ENCODE measurements at places on chromosomes 2 and 18. TPM values are rescaled to one million over a fixed set of nuclear protein-coding genes. Genes with fewer than 3 reads are reported as not detected.

GNAL gene
- 7.4 TPM for total RNA-seq

PKP4 gene
- total RNA-seq, result 42.4 TPM

VWA3B gene
- total RNA-seq, result not detected

MAP2 gene
- 3.4 TPM for total RNA-seq

SLC9A4 gene
- total RNA-seq, result not detected

STK17B gene
- 67.7 TPM for total RNA-seq

PPP4R1 gene
- total RNA-seq, result 74.7 TPM

CUL3 gene
- total RNA-seq, result 77.1 TPM

ALPG gene
- not detected for total RNA-seq

NIF3L1 gene
- 13.7 TPM for total RNA-seq

DNA sequence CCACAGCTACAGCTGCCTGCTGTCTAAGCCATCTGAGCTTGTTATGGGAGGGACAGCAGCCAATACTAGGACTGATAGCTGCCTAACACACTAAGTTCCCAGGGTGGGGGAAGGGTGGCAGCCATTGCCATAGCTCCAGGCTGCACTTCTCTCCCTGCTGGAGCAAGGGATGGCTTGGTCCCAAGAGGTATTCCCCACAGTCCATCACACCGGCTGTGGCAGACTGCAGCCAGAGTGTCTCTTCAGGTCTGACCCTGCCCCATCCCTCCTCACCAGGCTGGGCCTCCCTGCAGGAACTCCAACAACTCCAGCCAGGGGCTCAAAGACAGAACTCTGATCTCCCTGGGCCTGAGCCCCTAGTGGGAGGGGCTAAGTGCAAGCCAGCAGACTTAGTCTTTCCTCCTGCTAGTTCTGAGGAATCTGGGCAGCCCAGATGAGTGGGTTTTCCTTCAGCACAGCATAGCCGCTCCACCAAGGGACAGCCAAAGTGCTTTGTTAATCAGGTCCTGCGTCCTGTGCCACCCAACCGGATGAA, 632.1 kb downstream of the SOCS6 start:
- no peak for DNase-seq

GRCh38 chr2:131034122-131035051, 58.9 kb downstream of the FAM168B start:
- peak; percentile 76 for DNase-seq

DNA sequence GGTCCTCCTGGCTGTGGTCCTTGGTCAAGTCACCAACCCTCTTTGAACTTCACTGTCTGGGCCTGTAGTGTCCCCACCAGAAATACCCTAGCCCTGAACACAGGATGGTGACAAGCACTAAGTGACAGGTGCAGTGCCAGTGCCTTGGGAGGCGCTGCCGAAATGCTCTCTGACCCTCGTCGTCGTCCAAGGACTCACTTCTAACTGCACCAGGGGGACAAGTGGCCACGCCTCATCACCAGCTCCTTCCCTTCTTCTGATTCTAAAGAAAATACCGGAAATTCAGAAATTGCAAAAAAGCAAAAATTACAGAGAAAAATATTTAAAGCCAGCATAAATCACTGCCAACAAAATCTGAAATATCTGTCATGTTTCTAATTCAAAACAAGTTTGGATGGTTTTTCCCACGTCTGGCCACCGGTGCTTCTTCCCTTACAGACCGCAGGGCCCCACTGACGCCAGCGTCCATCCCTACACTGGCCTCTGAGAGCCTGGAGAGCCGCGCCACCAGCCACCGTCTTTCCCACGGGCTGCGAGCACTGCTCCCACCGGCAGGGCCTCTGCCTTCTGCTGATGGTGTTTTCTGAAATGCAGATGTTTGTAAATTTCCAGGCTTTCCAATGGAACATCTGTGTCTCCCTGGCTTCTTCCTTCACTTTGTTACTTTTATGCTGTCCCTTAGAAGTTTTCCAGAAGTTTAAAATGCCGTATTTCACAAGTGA, 37.4 kb upstream of the GPC1 start:
- peak; percentile 72 for DNase-seq

DNA sequence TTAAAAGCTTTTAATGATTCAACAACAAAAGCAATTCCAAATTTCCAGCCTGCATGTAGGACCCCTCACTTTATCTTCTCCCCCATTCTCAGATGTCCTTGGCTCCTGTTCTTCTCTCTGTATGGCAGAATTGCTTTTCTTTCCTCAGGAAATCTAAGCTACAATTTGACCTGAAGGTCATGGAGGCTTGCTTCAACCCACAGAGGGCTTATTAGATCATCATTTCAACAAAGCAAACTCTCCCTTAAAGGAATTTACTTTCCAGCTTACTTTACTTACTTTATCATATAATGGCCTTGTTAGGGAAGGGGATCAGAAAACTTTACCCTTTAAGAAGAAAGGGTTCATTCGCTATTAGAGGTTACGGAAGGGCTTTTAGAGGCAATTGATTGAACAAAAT, 211.5 kb downstream of the RAD51AP2 start:
- DNase-seq, result no peak

DNA sequence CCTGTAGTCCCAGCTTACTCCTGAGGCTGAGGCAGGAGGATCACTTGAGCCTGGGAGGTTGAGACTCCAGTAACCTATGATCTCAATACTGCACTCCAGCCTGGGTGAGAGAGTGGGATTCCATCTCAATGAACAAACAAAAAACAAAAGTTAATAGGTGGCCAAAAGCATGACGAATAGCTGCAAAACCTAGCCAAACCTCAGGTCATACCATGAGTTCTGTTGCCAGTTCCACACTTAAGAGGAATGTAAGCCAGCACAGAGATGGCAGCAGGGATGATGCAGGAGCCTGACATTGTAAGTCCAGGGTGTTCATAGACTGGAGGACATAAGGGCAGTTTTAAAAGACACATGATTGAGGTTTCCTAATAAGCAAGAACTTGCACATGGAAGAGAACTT, 55.3 kb upstream of the RMDN2 start:
- no peak for DNase-seq

DNA sequence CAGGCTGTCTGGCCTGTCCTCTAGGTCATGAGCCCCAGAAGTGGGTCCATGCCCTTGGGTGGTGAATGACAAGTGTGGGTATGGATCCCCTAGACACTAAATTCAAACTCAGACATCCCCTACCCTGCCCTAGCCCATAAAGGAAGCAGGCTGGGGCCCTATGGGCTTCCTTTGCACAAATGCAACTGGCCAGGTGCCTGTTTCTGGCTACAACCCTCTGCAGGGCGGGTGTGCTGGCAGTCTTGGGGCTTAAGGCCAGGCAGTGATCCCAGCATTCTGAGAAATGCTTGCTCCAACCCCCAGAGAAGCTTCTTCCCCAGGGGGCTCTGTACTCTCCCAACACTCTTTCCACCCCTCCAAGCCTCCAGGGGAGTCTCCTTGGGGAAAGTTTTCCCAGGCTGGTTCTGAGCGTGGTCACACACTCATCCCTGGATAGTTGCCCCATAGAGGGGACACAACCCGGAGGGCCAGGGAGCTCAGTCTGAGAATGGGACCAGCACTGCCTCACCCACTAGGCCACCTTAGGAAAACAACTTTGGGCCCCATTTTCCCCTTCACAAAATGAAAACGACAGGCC, 16.6 kb upstream of the ASPRV1 start:
- DNase-seq, result no peak

GRCh38 chr2:11996618-11997017, 250.2 kb downstream of the LPIN1 start:
- no peak for DNase-seq

DNA sequence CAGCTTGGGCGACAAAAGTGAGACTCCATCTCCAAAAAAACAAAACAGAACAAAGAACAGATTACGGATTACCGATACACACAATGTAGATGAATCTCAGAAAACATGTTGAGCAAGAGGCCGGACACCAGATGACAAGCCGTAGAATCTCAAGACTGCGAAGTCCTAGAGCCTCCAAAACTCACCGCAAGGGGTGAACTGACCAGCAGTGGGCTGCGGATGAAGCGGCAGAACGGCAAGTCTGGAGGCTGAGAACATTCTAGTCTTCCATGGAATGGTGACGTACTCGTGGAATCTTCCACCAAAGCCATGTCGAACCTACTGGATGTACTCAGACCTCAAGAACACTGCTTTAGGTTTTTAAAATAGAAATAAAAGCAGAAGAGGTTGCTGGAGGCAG, 198.8 kb downstream of the NDUFA10 start:
- DNase-seq, result peak; percentile 51

- DNase-seq, result no peak
Measured at GRCh38 chr2:28745876-28746275, 5.8 kb upstream of the PPP1CB start.

DNA sequence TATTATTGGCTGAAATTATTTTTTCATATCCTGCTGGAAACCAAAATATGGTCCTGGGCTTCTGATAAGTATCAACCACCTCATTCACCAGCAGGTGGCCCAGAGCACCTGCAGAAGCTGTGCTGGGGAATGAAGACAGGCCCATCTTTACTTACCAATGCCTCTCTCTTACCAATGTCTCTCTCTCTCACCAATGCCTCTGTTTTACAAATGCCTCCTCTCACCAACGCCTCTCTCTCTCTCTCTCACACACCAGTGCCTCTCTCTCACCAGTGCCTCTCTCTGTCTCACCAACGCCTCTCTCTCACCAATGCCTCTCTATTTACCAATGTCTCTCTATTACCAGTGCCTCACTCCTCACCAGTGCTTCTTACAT, 2.3 kb upstream of the MAL start:
- DNase-seq, result no peak

DNA sequence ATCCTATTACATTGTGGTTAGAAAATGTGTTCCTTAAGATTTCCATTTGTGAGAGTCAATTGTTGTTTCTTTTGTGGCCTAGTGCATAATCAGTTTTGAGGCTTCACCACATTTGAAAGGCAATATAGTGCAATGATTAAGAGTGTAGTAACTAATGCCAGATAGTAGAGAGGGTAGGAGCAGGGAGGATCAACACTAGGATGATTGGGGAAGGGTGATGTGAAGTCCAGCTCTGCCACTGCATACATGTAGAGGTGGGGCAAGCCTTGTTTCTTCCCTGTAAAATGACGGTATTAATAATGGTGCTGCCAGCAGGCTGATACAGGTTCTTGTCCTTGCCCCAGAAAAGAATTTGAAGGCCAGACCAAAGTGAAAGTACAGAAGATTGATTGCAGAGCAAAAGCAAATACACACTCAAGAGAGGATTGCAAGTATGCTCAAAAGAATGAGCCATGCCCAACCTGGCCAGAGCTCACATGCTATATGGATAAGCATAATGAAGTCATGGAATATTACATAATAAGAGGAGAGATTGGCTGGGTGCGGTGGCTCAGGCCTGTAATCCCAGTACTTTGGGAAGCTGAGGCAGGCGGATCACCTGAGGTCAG, 8.0 kb downstream of the SP100 start:
- no peak for DNase-seq

GRCh38 chr18:55398858-55399257, 189.1 kb downstream of the TCF4 start:
- no peak for DNase-seq

- no peak for DNase-seq
Measured at GRCh38 chr2:217942731-217943335, 60.0 kb downstream of the TNS1 start.

DNA sequence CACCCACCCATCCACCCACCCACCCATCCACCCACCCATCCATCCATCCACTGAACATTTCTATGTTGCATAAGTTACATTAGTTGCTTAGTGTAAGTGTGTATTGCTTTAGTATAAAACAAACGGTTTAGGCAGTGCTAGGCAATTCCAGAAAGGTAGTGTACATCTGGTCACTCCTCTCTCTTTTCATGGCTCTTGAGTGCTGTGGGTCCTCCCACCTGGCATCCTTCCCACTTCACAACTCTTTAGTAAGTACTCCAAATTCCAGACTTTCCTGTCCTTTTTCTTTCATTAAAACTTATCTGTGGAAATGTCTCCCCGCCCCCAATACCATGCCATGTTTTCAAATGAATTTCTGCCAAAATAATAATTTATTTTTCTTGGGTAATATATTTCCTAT, 122.5 kb downstream of the PLEKHM3 start:
- DNase-seq, result no peak

DNA sequence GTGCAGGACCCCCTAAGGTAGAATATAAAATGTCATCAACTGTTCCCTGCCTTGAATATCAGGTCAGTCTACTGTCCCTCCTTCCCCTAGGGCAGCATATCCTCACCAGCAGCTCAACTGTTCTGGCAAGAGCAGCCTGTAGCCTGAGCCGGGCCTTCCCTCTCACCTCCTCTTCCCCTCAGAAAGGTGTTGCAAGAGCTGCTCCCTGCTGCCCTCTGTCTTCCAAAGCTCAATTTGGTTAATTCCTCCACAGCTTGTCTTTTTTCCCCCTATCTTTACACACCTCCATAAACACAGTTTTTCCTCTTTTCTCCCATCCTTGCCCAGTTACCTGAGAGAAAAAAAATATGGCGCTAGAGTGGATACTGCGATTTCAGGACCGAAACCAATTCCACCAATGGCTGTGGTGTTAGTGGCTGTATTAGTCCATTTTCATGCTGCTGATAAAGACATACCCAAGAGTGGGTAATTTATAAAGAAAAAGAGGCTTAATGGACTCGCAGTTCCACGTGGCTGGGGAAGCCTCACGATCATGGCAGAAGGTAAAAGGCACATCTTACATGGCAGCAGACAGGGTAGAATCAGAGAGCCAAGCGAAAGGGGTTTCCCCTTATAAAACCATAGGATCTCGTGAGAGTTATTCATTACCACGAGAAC, 184.7 kb downstream of the MREG start:
- DNase-seq, result no peak

DNA sequence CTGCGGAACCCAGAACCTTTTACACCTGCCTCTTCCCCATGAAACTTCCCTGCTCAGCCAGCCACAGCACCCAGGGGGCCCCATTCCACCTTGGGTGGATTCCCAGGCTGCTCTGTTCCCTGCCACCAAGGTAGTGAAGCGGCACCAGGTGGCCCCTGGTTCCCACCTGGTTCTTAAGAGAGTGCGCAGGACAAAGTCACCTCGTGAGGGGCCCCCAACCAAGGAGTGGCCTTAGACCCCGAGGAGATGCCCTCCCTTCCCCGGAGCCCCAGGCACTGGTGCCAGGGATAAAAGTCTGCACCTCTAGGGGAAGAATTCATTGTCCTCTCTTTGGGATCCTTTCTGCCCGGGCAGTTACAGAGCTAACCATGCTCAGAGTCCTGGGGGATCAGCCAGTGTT, 3.1 kb upstream of the LPIN1 start:
- DNase-seq, result no peak

GRCh38 chr2:86468162-86469033, 27.2 kb downstream of the KDM3A start:
- no peak for DNase-seq

DNA sequence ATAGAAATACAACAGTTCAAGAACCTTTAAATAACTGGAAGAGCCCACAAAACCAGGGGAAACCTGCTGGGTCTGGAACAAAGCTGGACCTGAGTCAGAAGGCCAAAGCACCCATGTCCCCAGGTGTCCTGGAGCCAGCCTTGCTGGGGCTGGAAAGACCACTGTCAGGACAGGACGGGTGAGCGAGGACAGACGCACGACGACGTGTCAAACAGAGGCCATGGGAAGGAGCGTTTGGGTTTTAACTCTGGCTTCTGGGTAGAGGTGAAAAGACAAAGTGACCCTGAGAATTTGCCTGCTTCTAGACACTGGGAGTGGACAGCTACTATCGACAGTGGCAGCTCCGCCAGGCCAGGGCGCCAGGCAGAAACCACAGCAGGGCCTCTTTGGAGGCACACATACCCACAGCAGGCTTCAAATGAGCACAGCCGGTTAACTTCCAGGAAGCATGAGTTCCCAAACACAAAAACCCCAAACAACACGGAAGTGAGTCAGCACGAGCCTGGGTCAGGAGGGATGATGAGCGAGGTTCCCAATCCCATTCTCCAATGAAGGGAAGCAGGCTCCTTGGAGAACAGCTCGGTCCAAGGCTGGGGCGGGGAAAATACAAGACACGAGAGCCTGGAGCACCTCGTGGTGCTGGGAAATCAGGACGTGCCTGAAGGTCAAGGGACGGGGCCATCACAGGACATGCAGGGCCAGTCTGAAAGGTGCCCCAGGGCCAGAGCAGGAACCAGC, 208.0 kb downstream of the TWIST2 start:
- no peak for DNase-seq

All from mesenteric fat pad (tissue), 1 donor.